ENCODE measurements at places on chromosomes 3 and 15.

GRCh38 chr3:71050538-71051258, 532.8 kb downstream of the FOXP1 start:
- no peak for DNase-seq

DNA sequence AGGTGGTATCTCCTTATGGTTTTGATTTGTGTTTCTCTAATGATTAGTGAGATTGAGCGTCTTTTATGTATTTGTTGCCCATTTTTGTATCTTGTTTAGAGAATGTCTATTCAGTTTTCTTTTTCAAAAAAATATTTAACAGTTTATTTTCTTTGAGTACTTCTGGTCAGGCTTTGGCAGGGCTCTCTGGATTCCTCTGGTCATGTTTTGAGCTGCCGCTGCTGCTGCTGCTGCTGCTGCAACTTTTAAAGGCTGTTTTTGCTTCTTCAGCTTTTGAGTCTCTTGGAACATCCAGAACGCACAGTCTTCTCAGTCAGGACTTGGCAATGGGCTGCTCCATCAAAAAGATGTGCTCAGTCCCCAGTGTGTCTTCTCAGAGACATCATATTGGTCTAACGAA, 40.1 kb downstream of the REC114 start:
- DNase-seq: no peak

GRCh38 chr15:95032156-95032555, 800.8 kb downstream of the MCTP2 start:
- DNase-seq: no peak

- no peak for DNase-seq
These were observed 92.3 kb downstream of the PPARG start for GRCh38 chr3:12381199-12381598.

- no peak for DNase-seq
These were observed 309.0 kb downstream of the NTRK3 start for GRCh38 chr15:87947560-87947959.

DNA sequence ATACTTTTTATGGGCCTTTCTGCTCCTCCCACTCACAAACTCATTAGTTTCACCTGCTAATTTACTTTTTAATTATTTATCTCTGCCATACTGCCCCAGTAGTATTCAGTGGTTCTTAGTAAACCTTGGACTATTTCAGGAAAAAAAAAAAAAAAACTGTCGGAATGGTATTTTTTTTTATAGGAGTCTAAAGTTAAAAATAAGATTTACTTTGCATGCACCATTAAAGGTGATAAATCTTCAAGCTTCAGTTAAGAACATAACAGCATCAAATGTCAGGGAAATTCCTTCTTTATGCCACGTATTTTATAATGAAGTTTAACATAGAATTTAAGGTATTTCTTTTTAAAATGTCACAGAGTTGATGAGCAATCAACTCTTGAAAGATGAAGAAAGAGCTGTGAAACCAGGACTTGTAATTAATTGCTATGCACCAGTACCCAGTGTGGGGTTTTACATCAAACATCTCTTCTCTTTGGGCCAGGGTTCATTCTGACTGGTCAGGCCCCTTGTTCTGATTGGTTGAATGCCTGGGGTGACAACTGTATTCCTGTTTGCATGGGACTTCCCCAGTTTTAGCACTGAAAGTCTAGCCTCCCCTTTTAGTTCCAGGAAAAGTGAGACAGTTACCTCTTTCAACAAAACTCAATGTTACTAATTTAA, 40.3 kb upstream of the PTPRG start:
- DNase-seq: no peak

DNA sequence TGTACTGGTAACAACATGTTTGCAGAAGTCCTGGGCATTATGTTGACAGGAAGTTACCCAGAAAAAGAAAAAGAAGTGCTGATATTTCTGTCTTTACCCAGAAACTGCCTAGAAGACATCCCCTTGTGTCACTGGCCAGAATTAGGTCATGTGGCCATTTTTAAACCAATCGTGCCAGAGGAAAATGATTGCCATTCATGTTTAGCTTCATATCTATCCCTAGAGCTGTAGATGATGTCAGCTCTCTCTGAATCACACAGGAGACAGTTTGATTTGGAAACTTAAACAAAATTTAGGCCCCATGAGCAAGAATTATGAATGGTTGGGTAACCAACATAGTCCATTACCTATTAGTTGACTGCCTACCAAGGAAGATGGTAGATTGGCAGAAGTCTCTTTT, 8.9 kb upstream of the PLOD2 start:
- no peak for DNase-seq

DNA sequence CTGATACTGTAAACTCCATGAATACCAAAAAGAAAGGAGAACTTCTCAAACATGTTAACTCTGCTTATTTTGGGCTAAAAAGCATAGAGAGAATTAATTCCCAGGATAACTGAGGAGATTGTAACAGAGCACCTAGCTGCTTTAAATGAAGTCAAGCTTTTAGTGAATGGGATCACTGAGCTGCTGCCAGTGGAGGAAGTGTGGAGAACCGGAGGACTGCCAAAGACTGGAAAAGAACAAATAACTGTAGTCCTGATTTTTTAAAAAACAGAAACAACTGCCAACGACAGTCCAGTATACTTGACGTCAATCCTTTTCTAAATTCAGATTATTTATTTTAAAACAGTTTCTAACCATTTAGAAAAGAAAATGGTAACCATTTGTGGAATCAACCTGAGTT, 3.3 kb downstream of the C3orf70 start:
- DNase-seq: no peak
